ENCODE measurements at places on chromosomes 7 and 10. TPM values are rescaled to one million over a fixed set of nuclear protein-coding genes. Genes with fewer than 3 reads are reported as not detected.

Gene HOXA9
- total RNA-seq, result 19.5 TPM

Gene HIP1
- 25.7 TPM for total RNA-seq

Gene RPEL1
- total RNA-seq, result 0.29 TPM

Gene METTL27
- 8.7 TPM for total RNA-seq

Gene CTTNBP2
- total RNA-seq, result 2.9 TPM

Gene CAMK2B
- not detected for total RNA-seq

Gene LRRD1
- total RNA-seq, result 0.29 TPM

Gene CLEC2L
- not detected for total RNA-seq

Gene SPDYE1
- total RNA-seq, result not detected

Gene TSPAN15
- total RNA-seq, result 0.72 TPM

Gene GPC2
- 1.4 TPM for total RNA-seq

Gene SRI
- total RNA-seq, result 66.3 TPM

Gene SLC16A9
- total RNA-seq, result 1.2 TPM

Gene CRHR2
- not detected for total RNA-seq

Gene OR2A12
- not detected for total RNA-seq

Gene RELN
- total RNA-seq, result 0.36 TPM

Gene SPDYE16
- 0.36 TPM for total RNA-seq

Gene MYH16
- under 0.01 TPM for total RNA-seq

Gene SPDYE11
- total RNA-seq, result not detected

Gene FXYD4
- not detected for total RNA-seq

Gene DCLRE1C
- total RNA-seq, result 17.7 TPM

Gene TYW1B
- total RNA-seq, result 2.2 TPM

Gene HOXA6
- total RNA-seq, result 5.0 TPM

Gene SORCS1
- not detected for total RNA-seq

Gene DDX56
- 34.7 TPM for total RNA-seq

Gene IFIT1B
- total RNA-seq, result not detected

Gene LGI1
- 0.29 TPM for total RNA-seq

Gene NKX2-3
- total RNA-seq, result not detected

Gene PILRA
- 0.36 TPM for total RNA-seq

Gene NUTM2A
- 0.72 TPM for total RNA-seq

Gene CPA2
- not detected for total RNA-seq

Gene MMP21
- not detected for total RNA-seq

Gene DNAJC2
- 19.2 TPM for total RNA-seq

Gene GRM3
- total RNA-seq, result not detected

Gene CHAT
- total RNA-seq, result not detected

Gene CALU
- total RNA-seq, result 708 TPM

Gene SLC25A40
- 11.6 TPM for total RNA-seq
